ENCODE measurements at places on chromosomes 1 and 21.

DNA sequence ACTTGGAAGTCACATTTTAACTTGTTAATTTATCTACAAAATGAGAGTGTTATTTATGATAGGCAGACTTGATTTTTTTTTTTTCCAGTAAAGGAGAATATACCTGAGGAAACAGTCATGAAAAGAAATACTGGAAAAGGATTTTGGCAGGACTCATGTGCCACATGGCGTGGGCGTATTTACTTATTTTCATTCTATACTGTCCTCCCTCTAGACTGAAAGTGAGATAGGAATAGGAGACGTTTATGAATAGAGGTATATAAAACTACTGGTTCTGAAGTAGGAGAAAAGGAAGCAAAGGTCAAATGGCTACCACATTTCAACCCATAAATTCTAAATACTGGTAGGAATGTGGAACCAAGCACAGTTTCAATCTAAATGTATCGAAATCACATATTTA lies 94.8 kb upstream of the MPC2 start:
- DNase-seq: no peak

GRCh38 chr1:50921029-50921428 lies 39.0 kb downstream of the FAF1 start:
- DNase-seq: no peak

DNA sequence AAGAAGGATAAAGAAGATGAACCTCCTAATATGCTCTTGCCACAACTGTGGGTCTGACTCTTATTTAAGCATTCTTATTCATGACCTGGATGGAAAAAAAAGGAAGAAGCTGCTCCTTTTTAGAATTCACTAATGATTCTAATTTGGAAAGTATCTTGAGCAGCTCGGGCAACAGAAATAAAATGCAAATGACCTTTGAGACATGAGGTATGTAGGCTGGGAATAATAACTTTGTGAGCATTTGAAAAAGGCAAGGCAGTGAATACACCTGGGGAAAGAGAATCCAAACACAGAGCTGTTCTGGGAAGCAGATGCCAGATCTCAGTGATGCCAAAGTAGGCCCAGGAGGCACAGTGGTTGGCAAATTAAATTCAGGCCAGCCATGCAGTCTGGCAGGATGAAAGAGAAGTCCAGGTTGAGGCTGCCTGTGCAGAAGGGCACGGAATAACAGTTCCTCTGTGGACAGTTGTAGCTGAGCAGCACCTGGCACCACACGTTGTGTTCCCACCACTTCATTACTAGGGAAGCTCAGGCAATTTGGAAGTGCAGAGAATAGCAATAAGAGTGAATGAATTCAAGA lies 320.8 kb upstream of the ST6GALNAC5 start:
- DNase-seq: no peak

GRCh38 chr1:64229307-64229706 lies 25.9 kb downstream of the UBE2U start:
- no peak for DNase-seq

DNA sequence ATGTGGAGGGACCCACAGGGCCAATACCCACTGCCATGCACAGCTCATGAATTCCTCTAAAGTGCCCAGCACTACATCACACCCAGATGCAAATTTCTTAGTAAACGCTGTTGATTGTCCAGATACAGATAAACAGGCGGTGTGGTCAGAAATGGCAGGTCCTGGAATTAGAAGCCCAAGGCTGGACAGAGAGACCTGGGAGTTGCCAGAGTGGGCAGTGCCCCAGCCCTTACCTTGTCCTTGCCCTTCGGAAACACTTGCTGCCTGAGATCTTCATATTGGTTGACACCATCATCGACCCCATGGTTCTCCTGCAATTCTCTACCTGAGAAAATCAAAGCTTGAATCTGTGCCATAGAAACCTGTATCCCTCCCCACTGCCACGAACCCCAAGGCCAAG lies 149.3 kb upstream of the ETV3 start:
- no peak for DNase-seq

GRCh38 chr1:156126043-156126629 lies 11.6 kb downstream of the LMNA start:
- DNase-seq: peak; percentile 34
